Natural killer cell treated with Interleukin-12 subunit alpha and Interleukin-12 subunit beta and Interleukin-15 and Interleukin-18, amount 100 ng/mL, for 72 hours (primary cell): ENCODE measurements at places on chromosomes 2 and 18.
A peak's percentile ranks its signal among the peaks of the same experiment; 100 is the strongest.

- DNase-seq, result no peak
These were observed 495.6 kb upstream of the SYT4 start for GRCh38 chr18:43772907-43773306.

- no peak for DNase-seq
These were observed 59.9 kb downstream of the MSH6 start for GRCh38 chr2:47842846-47843245.

- no peak for DNase-seq
These were observed 631.5 kb downstream of the NYAP2 start for GRCh38 chr2:226030788-226031646.

- DNase-seq, result no peak
These were observed 49.1 kb upstream of the ANKRD62 start for GRCh38 chr18:12044591-12044990.

DNA sequence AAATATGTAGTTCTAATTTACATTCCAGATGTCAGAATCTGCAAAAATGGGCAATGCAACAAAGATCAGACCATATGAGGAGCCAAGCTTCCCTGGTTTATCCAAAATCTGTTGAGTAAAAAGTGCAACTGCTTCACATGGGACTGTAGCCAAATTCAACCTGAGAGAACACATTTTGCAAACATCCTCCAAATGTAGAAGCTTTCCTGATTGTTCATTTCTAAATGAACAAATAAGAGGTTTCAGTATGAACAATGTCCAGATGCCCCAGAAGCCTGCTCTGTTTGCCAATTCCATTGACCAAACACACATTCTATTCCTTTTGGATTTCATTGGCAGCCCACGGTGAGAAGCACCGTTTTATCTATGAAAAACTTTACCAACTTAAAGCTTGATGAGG lies 117.9 kb upstream of the OSR1 start:
- no peak for DNase-seq

DNA sequence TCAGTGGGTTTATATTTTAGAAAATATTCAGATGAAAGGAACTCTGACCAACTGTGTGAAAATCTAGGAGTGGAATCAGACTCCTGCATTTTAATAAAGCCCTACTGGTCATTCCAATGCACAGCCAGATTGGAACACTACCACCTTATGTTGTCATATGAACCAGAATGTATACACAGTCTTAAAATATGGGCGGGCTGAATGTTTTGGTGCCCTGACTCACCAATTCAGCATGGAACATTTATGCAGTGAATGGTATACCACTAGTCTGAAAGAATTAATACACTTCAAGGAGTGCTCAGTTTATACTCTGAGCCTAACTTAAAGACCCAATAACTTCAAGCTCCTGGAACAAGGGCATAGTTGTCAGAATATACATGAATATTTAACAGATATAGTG lies 280.9 kb upstream of the TCF4 start:
- no peak for DNase-seq

DNA sequence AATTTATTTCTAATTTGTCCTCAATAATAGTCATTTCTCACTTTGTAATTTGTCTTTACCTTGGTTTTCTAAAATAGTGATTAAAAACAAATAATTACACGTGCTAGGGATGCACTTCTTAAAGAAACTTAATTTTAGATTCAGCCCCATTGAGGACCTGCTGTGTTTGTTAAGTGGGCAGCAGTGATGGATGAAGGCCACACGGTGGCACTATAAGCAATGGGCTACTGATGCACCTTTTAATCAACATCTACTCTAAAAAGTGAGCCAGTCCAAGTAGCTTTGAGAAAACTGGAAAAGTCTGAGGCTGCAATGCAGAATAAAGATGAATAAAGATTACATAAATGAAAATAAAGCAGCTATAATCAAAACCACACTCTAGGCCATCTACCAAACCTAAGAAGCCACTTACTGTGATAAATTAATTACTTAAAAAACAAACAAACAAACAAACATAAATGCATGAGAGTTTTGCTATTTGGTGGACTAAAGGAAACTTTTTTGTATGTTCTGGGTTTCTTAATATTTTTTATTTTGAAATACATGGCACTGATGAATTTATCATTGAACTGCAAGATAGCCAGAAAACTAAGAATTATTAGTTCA lies 89.3 kb downstream of the PDE11A start:
- DNase-seq, result no peak

DNA sequence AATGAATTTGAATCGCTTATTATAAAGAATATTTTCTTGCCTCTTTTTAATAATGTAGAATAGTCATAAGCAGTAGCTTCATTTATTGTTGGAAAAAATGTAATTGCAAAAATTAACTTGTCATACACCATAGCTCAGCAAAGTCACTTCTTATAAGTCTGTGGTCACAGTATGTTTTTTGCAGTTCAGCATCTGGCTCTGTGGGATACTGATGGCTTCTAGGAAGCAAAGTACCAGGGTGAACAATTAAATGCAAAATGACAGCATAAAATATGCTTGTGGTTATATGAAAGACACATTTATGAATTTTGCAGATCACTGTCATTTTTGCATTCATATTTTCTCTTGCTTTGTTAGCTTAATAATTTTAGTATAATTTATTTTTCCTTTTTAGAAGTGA lies 116.5 kb downstream of the ZNF407 start:
- DNase-seq, result no peak

DNA sequence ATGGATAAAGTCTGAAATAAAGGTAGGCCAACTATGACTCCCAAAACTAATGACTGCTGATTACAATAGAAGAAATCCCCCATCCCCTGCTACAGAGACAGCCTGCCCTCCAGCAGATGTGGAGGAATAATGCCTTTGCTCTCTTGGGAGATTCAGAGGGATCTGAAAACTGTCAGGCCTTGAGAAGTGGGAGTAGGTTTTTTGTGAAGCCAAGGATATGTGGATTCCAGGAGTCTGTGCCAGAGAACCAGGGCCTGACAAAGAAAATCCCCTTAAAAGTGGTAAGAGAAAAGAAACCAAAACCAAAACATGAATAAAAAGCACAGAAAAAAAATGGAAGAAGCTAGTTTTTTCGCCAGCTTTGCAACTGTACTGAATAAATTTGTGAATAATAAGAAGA lies 397.6 kb downstream of the ZNF521 start:
- DNase-seq, result no peak

- DNase-seq, result no peak
These were observed 296.8 kb upstream of the SPRED2 start for GRCh38 chr2:65729246-65729645.

DNA sequence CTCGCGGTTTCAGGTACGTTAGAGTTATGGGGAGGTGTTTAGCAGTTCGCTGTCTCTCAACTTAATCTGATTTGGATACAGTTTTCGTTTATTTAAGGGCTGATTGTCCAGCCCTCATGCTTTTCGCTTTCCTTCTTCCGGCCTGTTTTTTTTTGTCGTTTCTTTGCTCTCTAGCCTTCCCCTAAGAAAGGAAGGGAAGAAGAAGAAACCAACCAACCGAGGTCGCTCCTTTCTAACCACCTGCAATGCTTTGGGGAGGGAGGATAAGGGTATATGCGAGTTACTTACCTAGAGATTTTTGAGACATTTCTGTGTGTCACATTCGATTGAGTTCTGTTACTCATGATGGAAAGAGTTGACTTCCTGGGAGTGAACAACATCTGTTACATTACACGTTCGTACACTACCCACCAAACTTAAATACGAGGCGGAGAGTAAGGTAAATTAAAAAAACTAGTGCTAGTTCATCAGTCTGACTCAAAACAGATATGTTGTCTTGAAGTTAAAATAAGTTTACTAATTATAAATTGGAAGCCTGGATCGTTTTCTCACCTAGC lies 918 bp downstream of the EIF5B start:
- no peak for DNase-seq

DNA sequence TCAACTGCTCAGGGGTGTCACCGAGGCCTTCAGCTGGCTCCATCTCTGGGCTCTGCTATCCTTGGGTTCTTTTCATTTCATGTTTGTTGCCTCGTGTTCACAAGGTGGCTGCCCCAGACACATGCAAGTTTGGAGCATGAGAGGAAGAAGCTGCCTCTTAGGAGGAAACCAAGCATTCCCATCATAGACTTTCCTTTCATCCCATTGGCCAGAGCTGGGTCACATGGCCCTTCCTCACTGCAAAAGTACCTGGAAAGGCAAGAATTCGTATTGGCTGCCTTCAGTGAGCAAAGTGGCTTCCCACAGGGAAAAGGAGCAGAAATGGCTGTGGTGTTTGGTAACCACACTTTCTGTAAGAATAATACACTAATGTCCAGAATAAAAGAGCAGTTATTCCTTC lies 155.7 kb upstream of the RAB12 start:
- no peak for DNase-seq

DNA sequence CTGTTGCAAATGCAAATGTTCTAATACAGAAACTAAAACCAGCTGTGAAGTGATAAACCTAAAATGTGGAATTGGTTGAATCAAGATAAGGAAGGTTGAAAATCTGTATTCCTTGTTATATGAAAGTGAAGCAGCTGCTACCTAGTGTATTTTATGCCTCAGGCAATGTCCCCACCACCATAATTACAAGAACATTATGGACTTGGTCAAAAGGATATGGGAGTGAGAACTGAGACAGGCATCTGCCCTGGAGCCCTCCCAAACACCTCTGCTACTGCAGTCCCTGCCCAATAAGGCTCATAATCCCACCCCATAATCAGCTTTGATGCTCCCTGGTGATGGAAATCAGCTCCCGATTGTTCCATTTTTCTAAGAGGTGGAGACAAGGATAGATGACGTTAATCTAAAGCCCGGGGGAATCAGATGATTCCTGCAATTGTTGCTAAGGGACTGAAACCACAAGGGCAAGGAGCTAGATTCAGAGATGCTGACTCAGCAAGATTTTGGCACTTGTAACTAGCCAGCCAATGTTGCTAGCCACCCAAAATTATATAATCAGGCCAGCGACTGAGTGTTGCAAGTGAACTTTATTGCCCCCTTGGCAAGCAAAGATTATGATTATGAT lies 69.5 kb downstream of the EVA1A start:
- no peak for DNase-seq

- DNase-seq, result no peak
These were observed 231.4 kb upstream of the RGPD4 start for GRCh38 chr2:107595285-107595684.

DNA sequence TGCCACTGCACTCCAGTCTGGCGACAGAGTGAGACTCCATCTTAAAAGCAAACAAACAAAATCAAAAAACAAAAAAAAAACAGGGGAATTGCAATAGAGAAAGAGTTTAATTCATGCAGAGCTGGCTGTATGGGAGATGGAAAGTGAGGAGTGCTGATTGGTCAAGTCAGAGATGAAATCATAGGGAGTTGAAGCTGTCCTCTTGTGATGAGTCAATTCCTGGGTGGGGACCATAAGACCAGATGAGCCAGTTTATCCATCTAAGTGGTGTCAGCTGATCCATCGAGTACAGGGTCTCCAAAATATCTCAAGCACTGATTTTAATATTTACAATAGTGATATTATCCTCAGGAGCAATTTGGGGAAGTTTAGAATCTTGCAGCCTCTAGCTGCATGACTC lies 45.3 kb downstream of the FRZB start:
- no peak for DNase-seq

- DNase-seq, result no peak
These were observed 137.5 kb upstream of the MAP3K20 start for GRCh38 chr2:172937884-172938712.

GRCh38 chr2:61045999-61046398 lies 19.7 kb upstream of the SANBR start:
- DNase-seq, result no peak

DNA sequence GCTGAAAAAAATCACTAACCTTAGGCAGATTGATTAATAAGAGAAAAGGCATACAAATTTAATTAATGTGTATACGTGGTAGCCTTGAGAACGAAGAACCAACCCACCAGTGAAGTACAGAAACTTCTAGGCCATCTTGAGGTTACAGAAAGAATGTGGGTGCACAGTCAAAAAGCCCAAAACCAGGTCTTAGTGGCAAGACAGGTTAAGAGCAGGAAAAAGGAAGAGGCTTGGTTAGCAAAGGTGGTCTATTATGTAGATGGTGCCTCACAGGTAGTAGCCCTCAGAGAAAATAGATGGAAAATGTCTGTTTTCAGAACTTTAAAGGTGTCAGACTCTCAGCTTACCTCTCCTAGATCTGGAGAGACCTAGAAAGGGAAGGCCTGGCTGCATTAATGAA lies 22.0 kb upstream of the SLC35G4 start:
- DNase-seq, result no peak

GRCh38 chr2:28809927-28810326 lies 707 bp upstream of the SPDYA start:
- DNase-seq, result no peak

GRCh38 chr2:157075924-157076323 lies 181.6 kb upstream of the GALNT5 start:
- no peak for DNase-seq

GRCh38 chr2:30730736-30731647 lies 76.3 kb downstream of the CAPN13 start:
- DNase-seq, result peak; percentile 52

- DNase-seq, result no peak
These were observed 298.3 kb downstream of the ICOS start for GRCh38 chr2:204234879-204235278.

GRCh38 chr18:31091350-31091749 lies 10.9 kb downstream of the DSC2 start:
- DNase-seq, result no peak

DNA sequence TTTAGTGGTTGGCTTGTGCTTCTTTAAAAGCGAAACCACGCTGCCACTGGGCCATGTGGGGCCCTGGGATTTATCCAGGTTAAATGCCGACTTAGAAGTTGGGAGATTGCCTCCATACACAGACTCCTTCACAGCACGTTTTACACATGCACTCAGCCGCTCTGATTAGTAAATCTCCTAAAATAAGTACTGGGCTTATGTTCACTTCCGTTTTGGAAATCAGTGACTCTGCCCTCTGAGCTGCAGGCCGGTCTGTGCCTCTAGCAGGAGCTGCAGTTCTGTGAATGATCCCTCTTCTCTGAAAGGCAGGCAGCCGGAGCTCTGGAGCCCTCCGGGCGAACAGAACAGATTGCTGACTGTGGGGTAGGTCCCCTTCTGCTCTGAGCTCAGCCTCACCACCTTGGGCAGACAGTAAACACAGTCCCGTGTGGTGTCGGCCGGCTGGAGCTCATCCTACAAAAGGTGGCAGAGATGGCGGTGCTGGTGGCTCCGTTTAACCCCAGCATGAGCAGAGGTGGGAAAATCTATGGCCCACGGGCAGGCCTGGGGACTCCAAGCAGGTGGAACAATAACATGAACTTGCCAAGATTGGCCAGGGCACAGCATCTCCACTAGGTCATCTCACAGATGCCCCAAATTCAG lies 9.8 kb upstream of the RAB17 start:
- no peak for DNase-seq

- no peak for DNase-seq
These were observed 89.5 kb upstream of the STK39 start for GRCh38 chr2:168336786-168337388.
